ENCODE measurements at places on chromosomes 16 and 17. TPM values are rescaled to one million over a fixed set of nuclear protein-coding genes. Genes with fewer than 3 reads are reported as not detected.

LIG3 gene
- 54.0 TPM for total RNA-seq

COQ9 gene
- total RNA-seq, result 68.6 TPM

GRCh38 chr17:54789101-54789880 lies 111.4 kb upstream of the TOM1L1 start:
- no peak for DNase-seq
- no peak overlapping the region for H3K4me3 ChIP-seq
- H3K27ac ChIP-seq, result no peak overlapping the region
- no peaks in the 10 kb centered on the region for H3K4me1 ChIP-seq
- H3K36me3 ChIP-seq, result no peaks in the 10 kb centered on the region

- no peaks in the 10 kb centered on the region for H3K27me3 ChIP-seq
- DNase-seq, result no peak
- H3K27ac ChIP-seq, result no peak overlapping the region
Observed at GRCh38 chr16:31484491-31485171, 1.7 kb downstream of the SLC5A2 start.

- H3K27me3 ChIP-seq, result no peaks in the 10 kb centered on the region
- peaks cover 6% of the 10 kb centered on the region for H3K4me1 ChIP-seq
- H3K27ac ChIP-seq, result no peak overlapping the region
Observed at GRCh38 chr17:11272191-11272590, 31.2 kb downstream of the SHISA6 start.

Measured in prostate gland (tissue), 2 donors.